ENCODE measurements at places on chromosomes 12 and 14. TPM values are rescaled to one million over a fixed set of nuclear protein-coding genes. Genes with fewer than 3 reads are reported as not detected.

HOXC11 gene
- not detected for total RNA-seq

- no peak for DNase-seq
Measured at GRCh38 chr12:42163913-42164312, 19.2 kb upstream of the GXYLT1 start.

CLEC4C gene
- total RNA-seq = not detected

DNA sequence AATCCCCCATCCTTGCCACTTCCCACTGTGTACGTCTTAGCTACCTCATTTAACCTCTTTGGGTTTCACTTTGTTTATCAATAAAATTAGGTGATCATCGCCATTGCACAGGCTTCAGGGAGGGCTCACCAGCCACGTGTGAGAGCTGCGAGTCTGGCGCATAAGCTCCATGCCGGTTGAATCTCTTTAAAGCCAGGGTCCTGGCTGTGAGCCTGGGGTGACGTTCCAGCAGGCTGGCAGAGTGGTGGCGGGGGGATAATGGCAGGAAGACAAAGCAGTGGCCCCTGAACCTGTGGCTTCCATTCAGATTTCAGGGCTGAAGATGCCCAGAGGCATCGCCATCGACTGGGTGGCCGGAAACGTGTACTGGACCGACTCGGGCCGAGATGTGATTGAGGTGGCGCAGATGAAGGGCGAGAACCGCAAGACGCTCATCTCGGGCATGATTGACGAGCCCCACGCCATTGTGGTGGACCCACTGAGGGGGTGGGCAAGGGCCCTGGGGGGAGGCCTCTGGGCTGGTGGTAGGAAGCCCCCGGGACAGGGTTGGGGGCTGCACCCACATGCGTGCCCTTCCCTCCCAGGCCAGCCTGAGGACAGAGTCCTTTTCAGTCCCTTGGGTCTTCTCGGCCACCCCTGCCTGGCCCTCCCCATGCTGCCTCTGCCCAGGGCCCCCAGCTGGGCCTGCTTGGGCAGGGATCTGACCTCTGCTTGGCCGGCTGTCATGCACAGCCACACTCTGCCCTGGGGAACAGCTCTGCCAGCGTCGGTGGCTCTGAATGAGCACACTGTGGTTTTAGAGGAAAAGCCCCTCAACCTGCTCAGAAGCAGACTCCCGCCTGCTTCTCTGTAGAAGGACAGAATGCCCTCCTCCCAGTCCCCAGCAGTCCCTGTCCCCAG, 8.6 kb upstream of the NXPH4 start:
- DNase-seq = no peak

GRCh38 chr12:46209170-46209569, 59.7 kb downstream of the SLC38A1 start:
- no peak for DNase-seq

Measured in H1 (cell line).